ENCODE measurements at places on chromosomes 3 and 15.

DNA sequence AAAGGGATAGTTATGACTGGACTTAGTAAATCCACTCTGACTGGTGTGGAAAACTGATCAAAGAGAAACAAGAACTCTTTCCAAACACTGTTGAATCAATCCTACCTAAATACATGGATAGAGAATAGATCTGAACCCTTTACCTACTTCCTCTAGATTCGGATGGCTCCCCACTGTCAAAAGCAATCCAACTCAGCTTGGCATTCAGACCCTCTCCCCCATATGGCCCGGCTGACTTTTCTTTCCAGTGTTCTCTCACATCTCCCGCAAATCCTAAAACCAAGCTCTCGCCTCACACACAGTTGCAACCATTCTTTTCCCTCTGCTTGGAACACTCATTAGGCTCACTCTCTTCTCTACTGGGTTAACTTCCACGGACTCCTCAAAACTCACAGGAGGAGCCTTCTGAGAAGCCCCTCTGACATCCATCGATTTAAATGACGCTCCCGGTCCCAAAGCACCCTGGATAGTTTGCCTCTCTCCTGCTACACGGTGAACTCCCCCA is 639 bp downstream of the SPICE1 start:
- no peak for DNase-seq

DNA sequence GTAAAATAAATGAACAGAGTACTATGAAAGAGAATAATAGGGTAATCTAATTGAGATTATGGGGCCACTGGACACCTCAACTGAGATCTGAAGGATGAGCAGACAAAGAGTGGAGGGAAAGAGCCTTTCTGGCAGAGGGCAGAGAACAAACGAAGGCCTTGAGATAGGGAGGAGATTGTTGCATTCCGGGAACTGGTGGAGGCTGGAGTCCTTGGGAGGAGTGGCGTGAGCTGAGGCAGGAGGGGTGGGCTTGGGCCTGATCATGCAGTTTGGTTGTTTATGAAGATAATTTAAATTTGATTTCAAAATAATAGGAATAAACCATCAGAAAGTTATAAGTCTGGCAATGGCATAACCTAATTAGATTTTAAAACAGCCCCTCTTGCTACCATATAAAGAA is 59.5 kb upstream of the GALNT15 start:
- DNase-seq = no peak

GRCh38 chr3:74489050-74489792 is 125.2 kb downstream of the CNTN3 start:
- no peak for DNase-seq

GRCh38 chr15:63041402-63041973 is 1.1 kb upstream of the TPM1 start:
- DNase-seq = no peak

- DNase-seq = no peak
Measured at GRCh38 chr3:186360779-186361178, 1.3 kb downstream of the DGKG start.

DNA sequence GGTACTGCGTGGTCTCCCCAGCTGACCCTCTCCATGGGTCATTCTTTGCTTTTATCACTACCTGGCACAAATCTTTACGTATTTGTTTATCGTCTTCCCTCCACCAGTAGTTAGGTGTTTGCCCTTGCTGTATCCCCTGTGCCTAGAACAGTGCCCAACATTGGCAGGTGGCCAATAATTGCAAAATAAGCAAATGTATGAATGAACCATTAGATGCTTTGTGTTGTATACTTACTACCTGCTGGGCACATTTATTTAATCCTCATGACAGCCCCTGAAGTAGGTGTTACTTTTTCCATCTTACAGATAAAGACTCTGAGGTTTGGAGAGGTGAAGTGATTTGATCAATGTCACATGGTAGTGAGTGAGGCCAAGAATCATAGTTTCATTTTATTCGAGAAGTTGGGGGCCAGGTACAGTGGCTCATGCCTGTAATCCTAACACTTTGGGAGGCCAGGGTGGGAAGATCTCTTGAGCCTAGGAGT is 2.0 kb upstream of the TWF2 start:
- no peak for DNase-seq

DNA sequence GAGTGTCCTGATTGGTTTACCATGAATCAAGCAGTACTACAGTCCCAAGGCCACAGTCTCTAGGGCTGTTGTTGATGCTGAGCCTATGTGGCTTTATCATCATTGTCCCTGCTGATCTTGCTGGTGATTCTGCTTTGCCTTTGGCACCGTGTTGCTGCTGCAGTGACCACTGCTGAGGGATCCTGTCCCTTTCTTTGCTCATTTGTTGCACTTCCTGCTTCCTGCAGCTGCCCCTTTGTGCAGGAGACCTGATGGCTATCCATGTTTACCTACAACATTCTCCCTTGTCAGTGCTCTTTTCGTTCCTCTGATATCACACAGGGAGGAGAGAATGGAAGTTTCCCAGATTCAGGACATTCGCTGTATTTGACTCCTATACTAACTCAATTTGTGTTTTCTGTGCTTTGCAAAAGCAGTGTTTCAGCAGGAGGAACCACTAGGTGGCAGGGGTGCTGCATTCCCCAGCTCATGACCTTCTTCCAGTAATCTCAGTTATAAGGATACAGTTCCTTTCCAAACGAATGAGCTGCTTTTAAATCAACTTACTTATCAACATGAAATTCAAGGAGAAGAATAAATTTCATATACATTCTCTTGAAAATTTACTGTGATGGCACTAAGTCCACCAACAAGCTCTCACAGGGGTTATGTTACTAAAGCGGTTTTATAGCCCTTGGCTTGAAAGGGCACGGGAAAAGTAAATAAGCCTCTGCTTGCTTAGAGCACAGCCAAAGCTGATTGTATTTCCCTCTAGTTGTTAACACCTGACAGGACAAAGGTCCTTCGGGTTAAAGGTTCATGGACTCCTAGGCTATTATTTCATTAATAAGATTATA is 9.7 kb upstream of the THUMPD3 start:
- DNase-seq = no peak
